ENCODE measurements at places on chromosomes 11 and 22.
A peak's percentile ranks its signal among the peaks of the same experiment; 100 is the strongest.

GRCh38 chr22:37998543-37998942 is 14.2 kb upstream of the SOX10 start:
- no peak for DNase-seq

- no peak for DNase-seq
Observed at GRCh38 chr11:4677948-4678347, 19.7 kb downstream of the OR51E2 start.

- DNase-seq = peak; percentile 37
Observed at GRCh38 chr11:94767701-94768601, at the start of gene AMOTL1. TSS of gene AMOTL1 (plus strand) at chr11:94768356. CDS start at chr11:94768512, 156 bp downstream.

- no peak for DNase-seq
Observed at GRCh38 chr11:69943506-69943905, 124.3 kb upstream of the FGF3 start.

DNA sequence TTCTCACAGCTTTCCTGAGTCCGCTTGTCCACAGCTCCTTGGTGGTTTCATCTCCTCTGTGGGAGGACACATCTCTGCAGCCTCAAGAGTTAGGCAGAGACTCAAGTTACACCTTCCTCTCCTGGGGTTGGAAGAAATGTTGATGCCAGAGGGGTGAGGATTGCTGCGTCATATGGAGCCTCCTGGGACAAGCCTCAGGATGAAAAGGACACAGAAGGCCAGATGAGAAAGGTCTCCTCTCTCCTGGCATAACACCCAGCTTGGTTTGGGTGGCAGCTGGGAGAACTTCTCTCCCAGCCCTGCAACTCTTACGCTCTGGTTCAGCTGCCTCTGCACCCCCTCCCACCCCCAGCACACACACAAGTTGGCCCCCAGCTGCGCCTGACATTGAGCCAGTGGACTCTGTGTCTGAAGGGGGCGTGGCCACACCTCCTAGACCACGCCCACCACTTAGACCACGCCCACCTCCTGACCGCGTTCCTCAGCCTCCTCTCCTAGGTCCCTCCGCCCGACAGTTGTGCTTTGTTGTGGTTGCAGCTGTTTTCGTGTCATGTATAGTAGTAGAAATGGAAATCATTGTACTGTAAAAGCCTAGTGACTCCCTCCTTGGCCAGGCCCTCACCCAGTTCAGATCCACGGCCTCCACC is 11.7 kb downstream of the RASD2 start:
- DNase-seq = peak; percentile 76

- no peak for DNase-seq
Observed at GRCh38 chr11:44747316-44747715, 20.6 kb downstream of the TSPAN18 start.

DNA sequence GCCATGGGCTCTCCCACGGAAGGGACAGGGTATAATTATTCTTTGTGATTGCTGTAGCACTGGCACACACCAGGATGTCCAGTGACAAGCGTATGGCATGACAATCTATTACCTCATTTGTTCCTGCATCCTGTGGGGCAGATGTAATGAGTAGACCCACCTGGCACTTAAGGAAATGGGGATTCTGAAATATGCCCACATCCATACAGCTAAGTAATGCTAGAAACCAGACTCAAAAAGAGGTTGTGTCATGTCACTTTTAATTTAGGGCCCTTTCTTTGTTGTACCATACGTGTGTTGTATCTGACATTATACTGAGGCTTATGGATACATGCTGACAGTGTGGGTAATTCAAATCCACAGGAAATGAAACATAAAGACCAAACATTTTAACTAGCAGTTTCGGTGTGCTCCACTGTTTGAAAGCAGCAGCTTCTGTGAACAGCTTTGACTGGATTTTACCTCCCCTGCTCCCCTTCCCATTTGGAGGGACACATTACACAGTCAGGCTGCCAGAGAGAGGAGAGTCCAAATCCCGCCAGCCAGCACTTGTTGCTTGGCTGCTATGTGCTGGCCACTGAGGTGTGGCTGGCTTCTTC is 21.2 kb downstream of the GRAMD1B start:
- peak; percentile 53 for DNase-seq

GRCh38 chr22:27116312-27117086 is 459.1 kb downstream of the MIAT start:
- no peak for DNase-seq

DNA sequence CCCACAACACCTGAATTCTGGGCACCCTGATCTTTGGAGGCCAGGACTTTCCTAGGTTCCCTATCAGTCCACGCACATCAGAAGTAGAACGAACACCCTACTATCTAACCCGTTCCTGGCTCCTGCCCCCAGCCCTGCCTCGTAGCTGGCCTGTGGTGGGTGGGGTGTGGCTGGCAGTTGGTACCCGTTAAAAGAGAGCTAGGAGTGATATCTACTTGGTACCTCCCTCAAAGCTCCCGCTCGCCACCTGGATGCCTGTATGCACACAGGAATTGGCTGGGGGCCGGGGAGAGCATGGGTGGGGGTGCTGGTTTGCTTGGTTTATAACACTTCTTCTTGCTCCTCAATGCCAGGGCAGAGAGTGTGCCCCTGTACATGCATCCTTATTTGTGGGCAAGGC is 14.0 kb upstream of the NECTIN1 start:
- DNase-seq = no peak

DNA sequence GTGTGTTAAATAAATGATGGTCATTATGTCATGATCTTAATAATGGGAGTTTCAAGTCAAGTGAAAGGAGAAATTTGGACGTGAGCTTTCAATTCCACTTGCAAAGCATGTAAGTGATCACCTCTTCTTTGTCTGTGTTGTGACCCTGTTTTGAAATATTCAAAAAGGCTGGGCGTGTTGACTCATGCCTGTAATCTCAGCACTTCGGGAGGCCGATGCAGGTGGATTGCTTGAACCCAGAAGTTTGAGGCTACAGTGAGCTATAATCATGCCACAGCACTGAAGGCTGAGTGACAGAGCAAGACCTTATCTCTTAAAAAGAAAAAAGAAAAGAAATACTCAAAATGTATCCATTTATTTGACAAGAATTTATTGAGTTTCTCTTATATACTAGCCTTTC is 32.9 kb upstream of the EED start:
- peak; percentile 53 for DNase-seq
